ENCODE measurements at places on chromosomes 11 and 22. TPM values are rescaled to one million over a fixed set of nuclear protein-coding genes. Genes with fewer than 3 reads are reported as not detected.
A peak's percentile ranks its signal among the peaks of the same experiment; 100 is the strongest.

GRCh38 chr22:20940904-20941385 is 23.7 kb downstream of the CRKL start:
- DNase-seq, result no peak

DNA sequence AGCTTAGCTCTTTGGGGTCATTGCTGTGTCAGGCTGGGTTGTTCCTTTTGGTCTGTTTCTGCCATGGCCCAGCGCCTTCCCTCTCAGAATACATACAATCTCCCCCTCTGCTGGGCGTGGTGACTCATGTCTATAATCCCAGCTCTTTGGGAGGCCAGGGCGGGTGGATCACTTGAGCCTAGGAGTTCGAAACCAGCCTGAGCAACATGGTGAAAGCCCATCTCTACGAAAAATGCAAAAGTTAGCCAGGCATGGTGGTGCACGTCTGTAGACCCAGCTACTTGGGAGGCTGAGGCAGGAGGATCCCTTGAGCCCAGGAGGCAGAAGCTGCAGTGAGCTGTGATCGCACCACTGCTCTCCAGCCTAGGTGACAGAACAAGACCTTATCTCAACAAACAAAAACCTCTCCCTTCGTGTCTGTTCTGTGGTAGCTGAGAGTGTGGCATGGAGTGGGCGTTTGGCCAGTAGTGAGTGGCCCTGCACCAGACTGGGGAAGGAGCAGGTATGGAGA is 46.7 kb upstream of the RAB1B start:
- no peak for DNase-seq

DNA sequence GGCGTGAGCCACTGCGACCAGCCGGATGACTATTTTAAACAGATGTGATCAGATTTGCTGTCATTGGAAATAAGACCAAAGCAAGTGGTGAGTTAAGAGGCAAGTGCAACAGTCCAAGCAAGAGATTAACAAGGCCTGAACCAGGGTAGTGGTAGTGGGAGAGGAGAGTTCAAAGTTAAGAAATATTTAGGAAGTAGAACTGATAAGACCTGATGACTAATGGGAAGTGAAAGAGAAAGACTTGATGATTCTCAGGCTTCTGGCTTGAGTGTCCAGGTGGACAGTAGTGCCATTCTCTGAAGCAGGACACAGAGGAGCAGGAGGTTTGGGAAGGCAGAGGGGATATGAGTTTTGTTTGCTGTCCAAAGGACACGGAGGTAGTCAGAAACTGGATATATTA is 7.2 kb downstream of the NDUFC2 start:
- no peak for DNase-seq

DNA sequence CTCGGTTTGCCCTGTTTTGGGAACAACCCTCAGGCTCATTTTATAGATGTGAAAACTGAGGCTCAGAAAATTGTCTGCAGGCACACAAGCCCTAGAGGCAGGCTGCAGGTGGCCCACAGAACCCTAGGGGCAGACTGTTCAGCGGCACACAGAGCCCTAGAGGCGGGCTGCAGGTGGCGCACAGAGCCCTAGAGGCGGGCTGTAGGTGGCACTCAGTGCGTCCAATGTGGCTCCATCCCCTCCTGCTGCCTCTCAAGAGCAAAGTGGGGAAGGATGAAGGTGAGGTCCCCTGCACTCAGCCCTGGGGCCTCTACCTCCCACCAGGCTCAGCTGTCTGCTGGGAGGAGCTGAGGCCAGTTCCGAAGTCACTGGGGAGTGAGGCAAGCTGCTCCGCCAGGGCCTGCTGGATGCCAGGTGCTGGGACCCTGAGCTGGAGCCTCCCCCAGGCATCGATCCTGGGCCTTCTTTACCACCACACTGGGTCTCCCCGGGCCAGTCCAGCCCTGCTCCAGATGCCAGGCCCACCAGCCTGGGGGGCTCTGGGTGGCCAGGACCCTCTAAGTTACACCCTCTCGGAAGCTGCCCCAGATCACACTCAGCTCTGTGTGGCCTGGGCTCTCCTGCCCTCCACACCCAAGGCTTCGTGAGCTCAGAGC is 2.3 kb downstream of the ACY3 start:
- no peak for DNase-seq

GRCh38 chr22:45429424-45429823 is 15.9 kb downstream of the RIBC2 start:
- no peak for DNase-seq

DNA sequence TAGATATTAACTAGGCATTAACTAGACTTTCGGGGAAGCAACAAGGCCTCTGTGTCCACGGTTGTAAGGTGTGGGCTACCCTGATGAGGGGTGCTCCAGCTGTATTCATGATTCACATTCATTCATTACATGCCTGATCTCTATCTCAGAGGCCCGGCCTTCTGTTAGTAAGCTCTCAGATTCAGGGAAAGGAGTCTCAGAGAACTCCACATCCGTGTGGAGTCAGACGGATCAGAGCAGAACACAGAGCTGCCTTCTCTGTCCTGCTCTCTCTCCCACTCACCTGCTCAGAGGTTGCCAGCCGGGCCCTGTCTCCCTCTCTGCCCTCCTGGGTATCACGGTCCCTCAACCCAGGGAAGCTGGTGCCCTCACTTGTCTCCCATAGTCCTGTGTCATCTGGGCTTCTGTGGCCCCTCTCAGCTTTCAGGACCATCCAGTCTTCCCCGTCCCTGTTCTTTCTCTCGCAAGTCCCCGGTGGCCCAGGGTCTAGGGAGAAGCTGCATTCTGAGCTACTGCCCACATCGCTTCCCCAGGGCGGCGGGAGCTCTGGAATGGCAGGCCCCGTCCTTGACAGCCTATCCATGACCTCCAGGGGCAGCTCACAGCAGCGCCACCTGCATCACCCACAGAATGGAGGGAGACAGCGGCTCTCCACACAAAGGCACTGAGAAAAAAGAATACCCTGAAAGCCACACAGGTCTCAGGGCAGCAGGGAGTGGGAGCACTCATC is 4.3 kb downstream of the TP53AIP1 start:
- DNase-seq, result no peak

GRCh38 chr11:71190551-71190950 is 61.8 kb downstream of the SHANK2 start:
- DNase-seq, result no peak

DNA sequence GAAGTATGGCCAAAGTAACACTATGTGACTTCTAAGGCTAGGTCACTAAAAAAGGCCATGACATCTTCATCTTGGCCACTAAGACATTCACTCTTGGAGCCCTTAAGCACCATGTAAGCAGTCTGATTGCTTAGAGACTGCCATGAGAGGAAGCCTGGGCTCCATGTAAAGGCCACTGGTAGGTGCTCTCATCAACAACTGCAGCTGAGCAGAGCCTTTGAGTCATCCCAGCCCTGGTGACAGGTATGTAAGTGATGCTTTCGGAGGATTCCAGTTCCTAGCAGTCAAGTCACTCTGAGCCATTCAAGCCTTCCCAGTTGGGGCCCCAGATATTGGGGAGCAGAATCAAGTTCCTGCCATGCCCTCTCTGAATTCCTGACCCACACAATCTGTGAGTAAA is 26.2 kb downstream of the GAB2 start:
- DNase-seq, result no peak

GRCh38 chr22:20978419-20978818 is 3.7 kb upstream of the LZTR1 start:
- DNase-seq, result no peak

DNA sequence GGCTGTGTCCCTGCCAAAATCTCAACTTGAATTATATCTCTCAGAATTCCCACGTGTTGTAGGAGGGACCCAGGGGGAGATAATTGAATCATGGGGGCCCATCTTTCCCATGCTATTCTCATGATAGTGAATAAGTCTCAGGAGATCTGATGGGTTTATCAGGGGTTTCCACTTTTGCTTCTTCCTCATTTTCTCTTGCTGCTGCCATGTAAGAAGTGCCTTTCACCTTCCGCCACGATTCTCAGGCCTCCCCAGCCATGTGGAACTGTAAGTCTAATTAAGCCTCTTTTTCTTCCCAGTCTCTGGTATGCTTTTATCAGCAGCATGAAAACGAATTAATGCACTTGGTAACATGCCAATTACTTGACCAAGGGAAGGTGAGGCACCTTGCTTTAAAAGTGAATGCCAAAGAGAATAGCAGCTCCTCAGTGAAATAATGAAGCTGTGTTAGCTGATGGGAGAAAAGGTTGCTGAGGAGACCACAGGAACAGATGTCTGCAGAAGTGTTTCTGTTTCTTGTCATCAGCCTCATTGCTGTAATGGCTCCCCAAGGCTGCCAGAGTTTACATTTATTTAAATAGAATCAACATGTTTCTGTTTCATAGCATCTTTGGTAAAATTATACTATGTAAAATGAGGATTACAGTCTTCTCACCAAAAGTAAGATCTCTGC is 89.0 kb upstream of the CD44 start:
- no peak for DNase-seq

- peak; percentile 51 for DNase-seq
Observed at GRCh38 chr22:44080936-44081861, 57.1 kb downstream of the PARVB start.

- no peak for DNase-seq
Observed at GRCh38 chr11:76642341-76642740, 28.2 kb downstream of the LRRC32 start.

DNA sequence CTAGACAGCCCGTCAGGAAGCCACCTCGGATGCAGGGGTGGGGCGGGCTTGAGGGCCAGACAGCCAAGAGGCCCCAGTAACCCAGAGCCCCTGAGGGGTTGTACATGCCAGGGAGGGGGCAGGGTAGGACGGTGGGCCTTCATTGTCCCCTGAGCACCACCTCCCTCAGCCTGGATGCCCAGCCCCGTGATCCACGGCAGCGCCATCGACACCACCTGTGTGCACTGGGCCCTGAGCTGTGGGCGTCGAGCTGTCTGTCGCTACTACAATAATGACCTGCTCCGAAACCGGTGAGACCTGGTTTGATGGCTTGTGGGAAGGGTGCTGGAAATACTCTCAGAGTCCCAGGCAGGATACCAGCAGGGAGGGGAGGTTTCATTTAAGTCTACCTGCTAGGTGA is 37.4 kb upstream of the TPBGL start:
- no peak for DNase-seq

GRCh38 chr11:129853518-129854231 is 38.0 kb downstream of the TMEM45B start:
- DNase-seq, result no peak

- DNase-seq, result no peak
Observed at GRCh38 chr22:24473284-24473683, 21.8 kb upstream of the UPB1 start.

DNA sequence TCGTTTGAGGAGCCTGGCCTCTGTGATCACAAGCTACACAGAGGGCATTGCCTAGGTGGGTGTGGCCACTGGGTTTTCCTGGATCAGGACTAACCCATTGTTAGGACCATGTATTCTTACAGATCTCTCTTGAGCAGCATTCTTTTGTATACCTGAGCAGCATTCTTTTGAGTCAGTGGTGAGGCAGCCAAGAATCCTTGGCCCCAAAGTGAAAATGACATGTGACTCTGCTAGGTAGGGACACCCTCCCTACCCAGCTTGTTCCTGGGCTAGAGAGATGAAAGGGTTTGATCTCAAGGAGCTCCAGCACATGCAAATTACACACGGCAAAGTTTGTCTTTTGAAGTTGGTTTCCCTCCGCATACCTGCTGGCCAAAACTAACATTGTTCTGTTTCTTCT is 55.0 kb upstream of the HORMAD2 start:
- no peak for DNase-seq

DNA sequence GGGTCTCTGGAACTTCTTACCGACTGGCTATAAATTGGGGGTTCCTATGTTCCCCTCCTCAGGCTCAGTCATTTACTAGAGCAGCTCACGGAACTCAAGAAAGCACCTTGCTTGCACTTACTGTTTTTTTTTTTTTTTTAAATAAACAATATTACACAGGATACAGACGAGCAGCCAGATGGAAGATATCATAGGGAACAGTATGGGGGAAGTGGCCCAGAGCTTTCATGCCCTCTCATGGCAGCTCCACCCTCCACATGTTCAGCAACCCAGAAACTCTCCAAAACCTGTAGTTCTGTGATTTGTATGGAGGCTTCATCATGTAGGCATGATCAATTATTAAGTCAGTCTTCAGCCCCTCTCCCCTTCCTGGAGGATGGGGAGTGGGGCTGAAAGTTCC is 7.5 kb downstream of the UVRAG start:
- DNase-seq, result no peak

DNA sequence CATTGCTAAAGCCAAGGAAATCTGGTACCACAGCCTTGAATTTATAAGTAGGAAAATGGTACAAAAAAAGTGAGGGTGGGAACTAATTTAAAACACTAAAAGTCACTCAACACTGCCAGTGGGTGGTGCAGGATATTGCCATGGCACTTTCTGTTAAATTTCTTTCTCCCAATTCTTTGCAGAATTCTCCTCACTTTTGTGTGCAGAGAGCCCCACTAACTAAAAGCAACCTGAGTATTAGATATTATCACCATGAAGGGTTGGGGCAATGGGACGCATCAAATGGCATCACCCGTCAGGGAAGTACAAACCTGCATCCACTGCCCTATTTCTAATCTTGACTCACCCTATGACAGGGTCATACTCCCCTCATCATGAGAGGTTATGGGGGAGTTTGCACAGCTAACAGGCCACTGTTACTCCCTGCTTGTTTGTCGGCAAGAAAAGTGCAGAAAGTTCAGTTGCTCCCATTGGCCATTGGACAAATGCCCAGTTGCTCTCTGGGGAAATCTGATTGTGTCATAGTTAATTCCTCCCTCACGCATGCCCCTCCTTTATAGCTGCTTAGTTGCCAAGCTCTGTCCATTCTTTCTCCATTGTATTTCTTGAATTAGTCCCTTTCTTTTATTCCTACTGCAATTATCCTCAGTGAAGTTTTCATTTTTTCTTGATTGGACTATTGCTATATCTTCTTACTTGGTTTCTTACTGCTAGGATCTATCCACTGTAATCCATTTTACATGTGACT is 93.8 kb upstream of the BLID start:
- peak; percentile 87 for DNase-seq

- no peak for DNase-seq
Observed at GRCh38 chr11:65498042-65498726, 661 bp upstream of the MALAT1 start.

- no peak for DNase-seq
Observed at GRCh38 chr11:1930462-1930830, 10.9 kb downstream of the TNNT3 start.

The HBG1 gene
- total RNA-seq, result not detected

The MS4A12 gene
- not detected for total RNA-seq

The OR6T1 gene
- total RNA-seq, result not detected

The GRAP2 gene
- total RNA-seq, result not detected

The SEPTIN5 gene
- total RNA-seq, result 31.1 TPM

The MS4A6E gene
- not detected for total RNA-seq

The ANO1 gene
- 0.40 TPM for total RNA-seq

The TNRC6B gene
- total RNA-seq, result 37.2 TPM

Measured in endothelial cell of umbilical vein (primary cell).